ENCODE measurements at places on chromosomes 3 and 15.

- no peak for DNase-seq
Measured at GRCh38 chr3:50534681-50535330, 31.4 kb upstream of the CACNA2D2 start.

- DNase-seq, result no peak
Measured at GRCh38 chr3:158739078-158739477, 6.8 kb upstream of the RARRES1 start.

GRCh38 chr3:55246033-55246432 is 241.1 kb downstream of the WNT5A start:
- DNase-seq, result no peak

DNA sequence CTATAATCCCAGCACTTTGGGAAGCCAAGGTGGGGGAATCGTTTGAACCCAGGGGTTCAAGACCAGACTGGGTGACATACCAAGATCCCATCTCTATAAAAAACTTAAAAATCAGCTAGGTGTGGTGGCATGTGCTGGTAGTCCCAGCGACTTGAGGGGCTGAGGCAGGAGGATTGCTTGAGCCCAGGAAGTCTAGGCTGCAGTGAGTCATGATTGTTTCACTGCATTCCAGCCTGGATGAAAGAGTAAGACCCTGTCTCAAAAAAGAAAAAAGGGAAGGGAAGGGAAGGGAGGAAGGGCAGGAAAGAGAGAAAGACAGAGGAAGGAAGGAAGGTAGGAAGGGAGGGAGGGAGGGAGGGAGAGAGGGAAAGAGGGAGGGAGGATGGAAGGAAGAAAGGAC is 133.7 kb upstream of the LRRN1 start:
- no peak for DNase-seq

DNA sequence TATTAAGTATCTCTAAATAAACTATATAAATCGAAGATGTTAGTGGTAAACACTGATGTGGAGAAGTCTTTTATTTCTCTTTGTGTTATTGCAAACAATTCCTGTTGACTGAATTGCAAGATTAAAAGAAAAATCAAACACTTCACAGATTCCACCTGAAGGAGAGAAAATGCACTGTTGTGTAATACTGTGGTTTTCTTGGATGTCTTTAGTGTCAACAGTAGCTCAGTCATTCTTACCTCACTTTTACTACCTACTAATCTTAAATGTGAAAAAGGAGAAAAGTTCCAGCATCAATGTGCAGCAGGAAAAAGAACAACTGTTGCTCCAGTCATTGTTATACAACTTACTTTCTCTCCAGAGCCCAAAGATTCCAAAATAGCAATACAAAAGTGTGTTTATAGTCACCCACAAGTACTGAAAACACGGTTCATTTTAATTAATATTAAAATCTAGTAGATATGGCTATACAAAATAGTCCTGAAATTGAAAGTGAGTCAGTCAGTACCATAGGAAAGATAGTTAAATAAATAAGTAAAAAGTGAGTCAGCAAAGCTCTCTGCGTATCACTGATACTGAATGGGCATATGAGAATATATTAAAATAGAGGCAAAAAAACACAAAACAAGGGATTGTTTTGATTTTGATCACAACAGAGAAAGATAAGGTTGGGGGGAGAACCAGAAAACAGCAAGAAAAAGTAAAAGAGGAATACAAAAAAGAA is 90.5 kb upstream of the CSPG5 start:
- no peak for DNase-seq

- DNase-seq, result no peak
Measured at GRCh38 chr15:67003586-67003985, 61.8 kb upstream of the SMAD3 start.

GRCh38 chr3:10116138-10116460 is 624 bp downstream of the BRK1 start:
- no peak for DNase-seq

DNA sequence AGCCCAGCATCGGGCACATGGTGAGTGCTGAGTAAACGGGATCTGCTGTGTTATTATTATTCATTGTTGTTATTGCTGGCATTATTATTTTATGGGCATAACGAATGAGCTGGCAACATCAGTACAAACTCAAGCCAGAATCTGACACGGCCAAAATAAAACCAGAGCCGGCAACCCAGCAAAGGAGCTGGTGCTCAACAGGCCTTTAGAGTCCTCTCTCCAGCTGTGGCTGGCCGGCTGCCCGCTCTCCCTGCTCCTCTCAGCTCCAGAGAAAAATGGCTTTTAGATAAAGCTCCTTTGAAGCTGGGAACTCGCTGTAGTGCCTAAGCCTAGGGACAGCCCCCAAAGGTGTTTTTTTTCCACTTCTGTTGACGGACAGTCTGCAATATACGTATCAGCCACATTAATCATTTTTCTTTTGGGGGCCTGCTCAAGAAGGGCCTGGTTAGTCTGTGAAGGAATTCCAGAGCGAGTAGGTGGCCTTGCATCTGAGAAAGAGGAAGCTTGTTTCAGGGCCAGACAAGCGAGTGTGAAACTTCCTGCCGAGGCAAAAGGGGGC is 193.9 kb upstream of the UBE2E1 start:
- no peak for DNase-seq

DNA sequence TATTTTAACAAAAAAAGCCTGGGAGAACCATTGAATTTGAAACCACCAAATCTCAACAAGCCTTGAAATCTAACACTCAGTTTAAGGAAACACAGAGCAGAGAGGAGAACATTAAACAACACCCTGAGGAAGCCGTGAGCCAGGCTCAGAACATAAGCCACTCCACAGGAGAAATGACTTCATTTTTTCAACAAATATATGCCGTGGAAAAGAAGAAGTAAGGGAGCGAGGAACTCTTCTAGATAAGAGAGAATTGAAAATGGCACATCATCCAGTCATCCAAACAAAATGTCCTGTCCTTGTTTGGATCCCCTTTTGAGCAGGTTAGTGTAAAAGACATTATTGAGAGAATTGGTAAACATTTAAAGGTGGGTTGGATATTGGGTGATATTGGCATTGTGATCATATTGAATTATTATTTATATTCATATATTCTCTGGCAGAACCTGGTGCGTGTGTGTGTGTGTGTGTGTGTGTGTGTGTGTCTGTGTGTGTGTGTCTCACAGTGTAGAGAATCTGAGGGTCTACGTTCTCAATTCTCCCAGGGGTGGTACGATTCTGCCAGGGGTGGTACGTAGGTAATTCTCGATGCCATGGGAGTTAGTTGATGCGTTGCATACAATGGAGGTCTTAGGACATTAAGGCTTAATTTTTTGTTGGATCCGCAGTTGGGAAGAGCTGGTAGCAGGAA is 94.4 kb downstream of the ST6GAL1 start:
- DNase-seq, result no peak

Data from CD4-positive, alpha-beta T cell treated with Interferon gamma for 1 hour (primary cell).